A549 treated with GW870086 at 1 μM for 4 hours (cell line): ENCODE measurements at places on chromosomes 6 and 20. TPM values are rescaled to one million over a fixed set of nuclear protein-coding genes. Genes with fewer than 3 reads are reported as not detected.

The SMLR1 gene
- total RNA-seq = not detected in 5 replicates

The IL17F gene
- total RNA-seq = not detected in 5 replicates

The TRIM10 gene
- total RNA-seq = not detected in 5 replicates

The TBX18 gene
- total RNA-seq = 11.3 to 21.0 TPM (median 18.6 TPM) in 5 replicates

The DUSP15 gene
- total RNA-seq = 0.66 to 1.6 TPM (median 1.0 TPM) in 5 replicates

The TP53TG5 gene
- not detected in 5 replicates for total RNA-seq

The MEP1A gene
- total RNA-seq = not detected in 5 replicates

The FKBP1C gene
- total RNA-seq = 1.8 to 2.5 TPM (median 2.0 TPM) in 5 replicates

The C6orf136 gene
- 9.9 to 15.6 TPM (median 13.1 TPM) in 5 replicates for total RNA-seq

The TUBB1 gene
- total RNA-seq = 0.05 TPM in 1 of 5 replicates, not detected in the others

The MUC21 gene
- total RNA-seq = not detected in 5 replicates

The CD109 gene
- total RNA-seq = 36.3 to 70.4 TPM (median 59.2 TPM) in 5 replicates

The EPB41L1 gene
- 59.2 to 87.1 TPM (median 75.8 TPM) in 5 replicates for total RNA-seq

The ARG1 gene
- not detected in 5 replicates for total RNA-seq

The COMMD7 gene
- total RNA-seq = 57.1 to 65.6 TPM (median 60.6 TPM) in 5 replicates

The SYCP2 gene
- total RNA-seq = 0.27 to 0.53 TPM (median 0.33 TPM) in 5 replicates

The TMEM151B gene
- total RNA-seq = 0.06 to 0.08 TPM (median 0.07 TPM) in 4 of 5 replicates, not detected in the other

The COL20A1 gene
- total RNA-seq = 0.41 to 0.91 TPM (median 0.65 TPM) in 5 replicates

The METTL24 gene
- not detected in 5 replicates for total RNA-seq

The SRMS gene
- 0.10 to 0.15 TPM in 2 of 5 replicates, not detected in the others for total RNA-seq

The CRISP2 gene
- total RNA-seq = not detected in 5 replicates

The BANF2 gene
- not detected in 5 replicates for total RNA-seq

The SLC23A2 gene
- 13.0 to 17.8 TPM (median 16.2 TPM) in 5 replicates for total RNA-seq

The CCN2 gene
- total RNA-seq = 57.9 to 92.2 TPM (median 70.8 TPM) in 5 replicates

The DEFB132 gene
- total RNA-seq = not detected in 5 replicates

The EFCAB8 gene
- total RNA-seq = not detected in 5 replicates

The BPIFB2 gene
- not detected in 5 replicates for total RNA-seq

The C20orf144 gene
- 0.07 to 0.19 TPM (median 0.11 TPM) in 4 of 5 replicates, not detected in the other for total RNA-seq

The TSBP1 gene
- not detected in 5 replicates for total RNA-seq

The LKAAEAR1 gene
- total RNA-seq = 0.95 to 2.2 TPM (median 1.1 TPM) in 5 replicates

The EMILIN3 gene
- 0.34 to 0.49 TPM (median 0.39 TPM) in 5 replicates for total RNA-seq

The MYB gene
- 0.50 to 1.2 TPM (median 0.83 TPM) in 5 replicates for total RNA-seq

The PLAGL1 gene
- 5.1 to 7.5 TPM (median 7.2 TPM) in 5 replicates for total RNA-seq

The GATA5 gene
- total RNA-seq = 0.37 to 0.88 TPM (median 0.64 TPM) in 5 replicates

The SLC35F1 gene
- 0.03 to 0.06 TPM in 2 of 5 replicates, not detected in the others for total RNA-seq

The CLPSL1 gene
- not detected in 5 replicates for total RNA-seq

The BFSP1 gene
- total RNA-seq = 3.5 to 4.5 TPM (median 4.0 TPM) in 5 replicates

The SCRT2 gene
- not detected in 5 replicates for total RNA-seq

The CDH26 gene
- total RNA-seq = 0.10 to 0.23 TPM (median 0.15 TPM) in 4 of 5 replicates, not detected in the other

The ITCH gene
- total RNA-seq = 22.5 to 36.8 TPM (median 32.7 TPM) in 5 replicates

The MEI4 gene
- not detected in 5 replicates for total RNA-seq

The BPIFB4 gene
- not detected in 5 replicates for total RNA-seq

The ANGPT4 gene
- total RNA-seq = 0.06 to 0.07 TPM in 2 of 5 replicates, not detected in the others

The MTHFD1L gene
- total RNA-seq = 40.3 to 46.1 TPM (median 43.6 TPM) in 5 replicates

The ADTRP gene
- 0.38 to 0.71 TPM (median 0.58 TPM) in 4 of 5 replicates, not detected in the other for total RNA-seq

The SLC26A8 gene
- total RNA-seq = not detected in 5 replicates

The CYP24A1 gene
- total RNA-seq = 85.5 to 193 TPM (median 162 TPM) in 5 replicates

The BICRAL gene
- total RNA-seq = 2.2 to 3.1 TPM (median 2.9 TPM) in 5 replicates

The F13A1 gene
- not detected in 5 replicates for total RNA-seq

The TCP11 gene
- total RNA-seq = not detected in 5 replicates

The TNFAIP3 gene
- total RNA-seq = 15.2 to 31.0 TPM (median 19.7 TPM) in 5 replicates
